ENCODE measurements at places on chromosomes 6 and 20.
A peak's percentile ranks its signal among the peaks of the same experiment; 100 is the strongest.

GRCh38 chr20:59131551-59132285 lies 31.9 kb upstream of the ZNF831 start:
- DNase-seq, result no peak

DNA sequence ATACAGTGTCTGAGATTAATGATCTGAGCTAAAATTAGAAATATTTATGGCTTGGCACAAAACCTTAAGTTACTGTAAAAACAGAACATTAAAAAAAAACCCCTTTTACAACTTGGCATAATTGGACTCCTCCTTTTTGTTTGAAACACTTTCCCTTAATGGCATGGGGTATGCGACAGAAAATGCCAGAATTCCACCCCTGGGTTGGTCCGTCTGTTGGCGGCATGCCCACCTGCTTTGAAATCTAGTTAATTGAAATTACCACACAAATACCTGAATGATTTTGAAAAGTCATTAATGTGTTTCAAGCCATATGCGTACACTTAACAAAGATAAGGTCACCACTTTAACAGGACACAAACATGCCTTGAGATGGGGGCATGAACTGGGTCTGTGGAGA lies 175.1 kb upstream of the FOXQ1 start:
- no peak for DNase-seq

DNA sequence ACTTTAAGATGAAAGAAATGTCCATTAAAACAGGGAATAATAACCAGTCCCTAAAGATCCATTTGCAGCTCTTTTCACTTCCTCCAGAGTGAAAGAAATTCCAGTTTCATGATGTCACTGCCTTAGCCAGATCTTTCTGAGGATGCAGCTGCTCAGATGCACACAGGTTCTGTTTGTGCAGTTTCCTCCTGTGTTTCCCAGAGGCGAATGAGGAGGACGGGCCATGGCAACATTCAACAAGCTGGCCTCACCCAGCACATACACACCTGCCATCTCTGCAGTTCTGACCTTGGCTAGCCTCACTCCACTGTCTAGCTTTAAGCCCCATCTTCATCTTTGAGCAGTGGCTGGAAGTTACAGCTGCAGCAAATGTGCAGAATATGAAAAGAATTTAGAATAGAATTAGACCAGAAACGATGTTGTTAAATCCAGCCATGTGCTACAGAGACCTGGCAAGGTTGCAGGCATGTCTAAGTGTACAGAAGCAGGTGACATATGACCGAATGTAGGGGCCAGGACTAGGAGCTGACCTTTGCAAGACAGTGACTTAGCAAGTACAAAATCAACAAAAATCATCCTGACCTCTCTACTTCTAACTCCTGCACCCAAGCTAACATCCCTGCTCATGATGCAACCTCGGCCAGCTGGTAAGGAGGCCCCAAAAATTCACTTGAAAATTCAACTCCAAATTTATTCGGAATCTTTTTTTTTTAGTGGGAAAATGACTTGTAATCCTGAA lies 35.0 kb downstream of the FAM50B start:
- DNase-seq, result peak; percentile 43

DNA sequence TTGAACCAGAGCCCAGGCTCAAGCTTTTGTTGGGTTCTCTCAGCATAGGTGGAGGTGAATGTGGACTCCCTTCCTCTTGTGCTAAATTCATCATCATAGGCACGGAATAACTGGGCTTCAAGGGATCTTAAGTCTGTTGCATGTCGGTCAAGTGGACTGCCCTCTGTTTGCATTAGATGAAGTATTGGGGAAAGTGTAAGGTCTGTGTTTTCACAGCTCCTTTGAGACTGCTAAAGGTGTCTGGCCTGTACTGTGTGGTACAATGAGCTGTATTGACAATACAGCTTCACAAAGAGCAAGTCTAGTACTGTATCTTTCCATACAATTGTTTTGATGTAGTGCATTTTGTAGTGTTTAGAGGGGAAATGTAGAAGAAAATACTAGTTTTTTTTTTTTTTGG lies 34.3 kb upstream of the TULP4 start:
- no peak for DNase-seq

DNA sequence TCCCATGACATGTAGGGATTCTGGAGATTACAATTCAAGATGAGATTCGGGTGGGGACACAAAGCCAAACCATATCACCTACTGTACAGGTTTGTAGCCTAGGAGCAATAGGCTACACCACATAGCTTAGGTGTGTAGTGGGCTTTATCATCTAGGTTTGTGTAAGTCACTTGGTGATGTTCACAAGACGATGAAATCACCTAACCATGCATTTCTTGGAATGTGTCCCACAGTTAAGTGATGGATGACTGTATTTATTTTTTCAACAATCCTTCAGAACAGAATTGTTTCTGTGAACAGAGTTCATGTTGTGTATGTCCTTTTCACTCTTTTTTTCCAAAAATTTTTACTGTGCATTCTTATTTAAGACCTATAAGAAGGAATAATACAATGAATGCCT lies 76.1 kb downstream of the DTD1 start:
- no peak for DNase-seq

DNA sequence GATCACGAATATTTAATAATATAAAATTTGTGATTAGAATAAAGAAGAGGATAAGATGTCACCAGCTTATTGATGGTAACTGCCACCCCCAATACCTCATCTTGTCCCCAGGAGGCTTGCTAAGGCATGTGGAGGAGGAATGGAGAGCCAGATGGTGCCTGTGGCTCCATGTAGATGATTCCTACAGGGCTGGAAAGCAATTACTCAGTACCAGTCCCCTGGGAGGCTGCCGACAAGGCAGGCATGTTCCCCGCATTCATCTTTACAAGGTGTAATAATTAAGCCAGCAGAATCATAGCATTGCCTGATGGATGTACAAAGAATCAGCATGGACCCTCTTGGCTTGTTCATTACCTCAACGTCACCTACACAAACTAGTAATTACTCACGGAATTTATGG lies 155.3 kb downstream of the PLCB1 start:
- peak; percentile 37 for DNase-seq

GRCh38 chr20:19710336-19711120 lies 47.5 kb upstream of the RIN2 start:
- DNase-seq, result no peak

DNA sequence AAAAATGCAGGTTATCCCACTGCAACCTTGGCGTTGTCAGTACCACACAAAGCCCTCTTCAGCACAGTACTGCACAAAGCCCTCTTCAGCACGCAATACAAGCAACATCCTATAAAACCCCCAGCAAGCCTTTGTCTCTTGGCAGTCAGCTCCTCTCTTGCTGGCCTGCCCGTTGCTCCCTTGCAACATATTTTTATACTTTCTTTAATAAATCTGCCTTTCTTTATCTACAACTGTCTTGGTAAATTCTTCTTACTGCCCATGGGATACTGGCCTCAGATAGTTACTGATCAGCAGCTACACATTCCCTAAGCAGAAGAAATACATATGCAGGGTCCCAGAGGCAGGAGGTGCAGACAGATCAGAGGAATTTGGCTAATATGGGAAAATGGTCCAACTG lies 70.5 kb upstream of the MAP3K4 start:
- DNase-seq, result no peak

- no peak for DNase-seq
Observed at GRCh38 chr20:46712056-46712636, 2.7 kb downstream of the SLC2A10 start.

DNA sequence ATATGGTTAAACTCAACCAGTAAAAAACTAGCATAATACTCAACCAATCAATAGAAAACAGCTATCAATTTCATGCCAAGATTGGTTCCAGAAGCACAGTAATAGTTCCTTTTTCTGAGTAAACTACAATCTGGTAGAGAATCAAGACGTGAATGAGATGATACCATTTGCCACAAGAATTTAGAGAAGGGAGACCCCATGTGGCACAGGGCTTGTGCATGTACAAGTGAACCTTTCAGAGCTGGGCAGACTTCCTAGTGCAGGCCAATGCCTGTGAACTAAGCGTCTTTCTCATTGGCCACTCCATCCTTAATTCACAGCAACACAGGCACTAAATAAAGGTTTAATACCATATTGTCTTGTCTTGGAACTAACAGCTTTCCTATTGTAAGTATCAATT lies 213.5 kb downstream of the RFPL4B start:
- DNase-seq, result peak; percentile 18

- DNase-seq, result no peak
Observed at GRCh38 chr6:140548366-140548765, 1173.9 kb upstream of the CITED2 start.

- no peak for DNase-seq
Observed at GRCh38 chr6:169957351-169957963, 206.0 kb downstream of the ERMARD start.

GRCh38 chr6:42095094-42095493 lies 44.8 kb downstream of the TAF8 start:
- DNase-seq, result peak; percentile 69

GRCh38 chr6:127918506-127919427 lies 17.9 kb upstream of the THEMIS start:
- DNase-seq, result no peak

DNA sequence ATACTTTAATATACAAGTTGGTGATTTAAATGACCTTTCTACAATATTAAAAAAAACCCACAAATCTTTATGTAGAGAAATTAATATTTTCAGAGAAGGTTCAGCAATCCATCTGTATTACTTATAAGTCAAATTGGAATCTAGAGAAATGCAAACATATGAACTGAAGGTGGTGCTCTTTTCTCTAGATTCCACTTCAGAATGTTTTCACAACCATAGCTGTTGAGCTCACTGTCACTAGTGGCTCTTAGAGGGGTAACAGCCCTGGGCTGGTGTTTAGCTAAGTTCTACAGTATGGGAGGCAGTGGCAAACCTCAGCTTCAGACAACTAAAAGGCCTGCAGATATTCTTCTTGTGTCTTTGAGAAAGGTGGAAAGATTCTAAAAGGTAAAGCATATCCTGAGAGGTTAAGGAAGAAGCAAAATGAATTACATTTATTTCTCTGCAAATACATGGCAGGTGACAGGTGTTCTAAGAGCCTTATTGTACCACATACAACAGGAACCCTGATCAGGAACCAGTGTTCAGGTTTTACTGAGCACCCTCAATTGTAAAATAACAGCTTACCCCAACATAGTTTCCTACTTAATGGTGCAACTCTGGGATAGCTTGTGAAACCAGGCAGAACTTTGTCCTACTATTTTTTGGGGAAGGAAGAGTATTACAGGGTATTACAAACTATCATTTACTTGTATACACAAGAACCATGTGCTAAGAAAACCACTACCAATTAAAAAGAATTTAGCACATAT lies 56.6 kb upstream of the SAMHD1 start:
- DNase-seq, result no peak

DNA sequence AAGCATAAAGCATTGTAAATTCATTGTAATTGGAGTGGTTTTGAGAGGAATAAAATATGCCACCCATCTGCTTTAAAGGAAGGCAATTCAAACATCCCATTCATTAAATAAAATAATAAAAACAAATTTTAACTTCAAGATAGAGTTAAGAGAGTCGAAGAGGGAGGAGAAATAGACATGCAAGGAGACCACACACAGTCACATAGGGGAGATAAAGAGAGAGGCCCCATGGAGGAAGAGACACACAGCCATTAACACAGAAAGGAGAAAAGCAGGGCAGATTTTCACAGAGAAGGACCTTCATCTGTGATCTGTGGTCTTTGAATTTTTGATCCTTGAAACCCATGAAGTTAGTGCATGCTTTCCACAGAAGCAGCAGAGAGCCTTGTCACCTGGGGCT lies 214.3 kb upstream of the TCF21 start:
- DNase-seq, result no peak

GRCh38 chr6:132651062-132651461 lies 7.9 kb downstream of the TAAR1 start:
- DNase-seq, result no peak

GRCh38 chr6:34961574-34961973 lies 72.5 kb downstream of the ANKS1A start:
- no peak for DNase-seq

DNA sequence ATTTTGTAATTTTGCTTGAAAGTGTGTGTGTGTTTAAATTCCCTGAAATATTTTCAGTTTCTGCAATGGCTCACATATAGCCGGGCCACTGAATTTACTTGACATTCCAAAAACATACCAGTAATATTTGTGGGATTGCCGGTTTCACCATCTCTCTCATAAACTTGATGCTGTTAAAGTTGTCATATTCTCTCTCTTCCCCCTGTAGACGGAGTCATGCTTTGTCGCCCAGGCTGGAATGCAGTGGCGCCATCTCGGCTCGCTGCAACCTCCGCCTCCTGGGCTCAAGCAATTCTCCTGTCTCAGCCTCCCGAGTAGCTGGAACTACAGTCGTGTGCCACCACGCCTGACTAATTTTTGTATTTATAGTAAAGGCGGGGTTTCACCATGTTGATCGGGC lies 122.1 kb downstream of the TIAM2 start:
- no peak for DNase-seq

DNA sequence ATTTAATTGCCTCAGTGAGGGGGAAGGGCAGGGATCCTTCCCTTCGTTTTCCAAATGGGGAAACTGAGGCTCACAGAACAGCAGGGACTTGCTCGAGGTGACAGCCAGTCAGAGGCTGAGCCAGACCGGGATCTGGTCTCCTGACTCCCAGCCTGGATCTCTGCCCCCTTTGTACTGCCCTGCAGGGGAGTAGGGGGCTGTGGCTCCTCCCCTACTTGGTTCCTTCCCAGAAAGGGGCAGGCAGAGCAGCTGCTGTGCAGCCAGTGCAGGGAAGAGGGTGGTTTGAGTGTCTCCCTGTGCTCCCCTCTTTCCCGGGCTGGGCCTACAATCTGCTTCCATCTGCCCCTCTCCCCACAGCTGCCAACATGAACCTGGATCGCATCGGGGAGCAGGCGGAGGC lies 37.6 kb downstream of the UQCC2 start:
- no peak for DNase-seq

GRCh38 chr6:163416557-163417253 lies 2.2 kb downstream of the QKI start:
- DNase-seq, result peak; percentile 54

- DNase-seq, result no peak
Observed at GRCh38 chr6:1945235-1945832, 300.1 kb downstream of the GMDS start.

DNA sequence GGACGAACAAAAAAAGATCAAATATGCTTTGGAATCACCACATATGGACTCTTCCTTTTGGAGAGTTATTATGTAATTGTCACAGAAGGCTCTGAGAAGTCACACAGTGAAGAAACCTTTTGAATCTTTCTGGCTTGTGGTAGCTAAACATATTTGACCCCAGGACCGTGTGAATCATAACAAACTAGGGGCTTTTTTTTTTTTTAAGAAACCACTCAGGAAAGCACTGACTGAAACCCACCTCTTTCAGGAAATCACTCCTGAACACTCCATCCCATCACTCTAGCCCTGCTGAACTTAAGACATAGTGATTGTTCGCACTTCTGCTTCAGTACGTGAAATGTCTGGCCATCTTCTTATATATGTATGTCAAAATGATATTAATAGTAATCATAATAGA lies 495.9 kb upstream of the ARID1B start:
- DNase-seq, result no peak

DNA sequence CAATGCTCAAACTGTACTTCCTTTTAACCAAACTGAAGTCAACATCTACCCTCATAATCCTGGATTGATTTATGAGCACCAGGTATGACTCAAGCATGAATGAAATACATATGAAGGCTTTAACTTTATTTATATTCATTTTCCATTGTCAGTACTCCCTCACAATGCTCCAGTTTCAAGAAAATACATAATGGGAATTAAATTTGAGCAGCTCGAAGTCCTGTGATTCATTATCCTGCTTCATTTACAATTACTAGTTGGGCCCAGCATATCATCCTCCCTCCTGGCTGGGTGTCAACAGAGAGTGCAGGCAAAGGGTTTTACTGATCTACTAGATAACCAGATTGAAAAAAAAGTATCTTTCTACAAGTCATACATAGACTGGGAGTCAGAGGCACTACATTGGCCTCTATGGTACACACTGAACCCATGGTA lies 10.1 kb downstream of the SAMHD1 start:
- DNase-seq, result no peak

- DNase-seq, result no peak
Observed at GRCh38 chr6:166600931-166601330, 14.5 kb upstream of the RAMACL start.
